ENCODE measurements at places on chromosomes 2 and 18.

DNA sequence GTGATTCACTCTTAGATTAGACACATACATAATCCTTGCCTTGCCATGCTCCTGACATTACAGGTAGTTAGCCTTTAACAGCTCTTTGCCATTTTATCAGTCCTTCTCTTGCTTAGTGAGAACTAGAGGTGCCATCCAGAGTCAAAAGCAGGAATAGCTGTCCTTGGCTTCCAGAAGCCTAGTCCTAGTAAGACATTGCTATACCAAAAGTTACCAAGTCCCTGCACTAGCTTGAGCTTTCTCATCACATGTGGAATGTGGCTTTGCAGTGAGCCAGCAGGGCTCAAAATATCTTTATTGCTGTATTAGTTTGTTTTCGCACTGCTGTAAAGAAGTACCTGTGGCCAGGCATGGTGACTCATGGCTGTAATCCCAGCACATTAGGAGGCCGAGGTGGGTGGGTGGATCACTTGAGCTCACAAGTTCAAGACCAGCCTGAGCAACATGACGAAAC lies 104.7 kb upstream of the NOSTRIN start:
- no peak for DNase-seq

DNA sequence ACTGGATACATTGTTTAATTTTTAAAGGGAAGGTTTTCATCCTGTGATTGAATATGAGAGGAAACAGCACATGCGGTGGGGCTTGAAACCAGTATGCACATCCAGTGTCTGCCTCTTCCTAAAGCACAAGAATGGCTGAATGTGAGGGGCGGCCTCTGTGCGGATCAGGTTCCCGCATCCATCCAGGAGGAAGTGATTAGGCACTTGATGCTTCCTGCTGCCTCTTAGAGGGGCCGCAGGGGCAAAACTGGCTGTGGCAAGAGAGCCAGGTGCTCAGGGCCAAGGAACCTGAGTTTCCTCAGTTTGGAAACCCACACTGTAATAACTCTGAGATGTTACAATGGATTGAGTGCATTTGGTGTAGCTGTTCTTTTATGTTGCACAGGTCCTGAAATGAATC lies 48.8 kb downstream of the THNSL2 start:
- no peak for DNase-seq

DNA sequence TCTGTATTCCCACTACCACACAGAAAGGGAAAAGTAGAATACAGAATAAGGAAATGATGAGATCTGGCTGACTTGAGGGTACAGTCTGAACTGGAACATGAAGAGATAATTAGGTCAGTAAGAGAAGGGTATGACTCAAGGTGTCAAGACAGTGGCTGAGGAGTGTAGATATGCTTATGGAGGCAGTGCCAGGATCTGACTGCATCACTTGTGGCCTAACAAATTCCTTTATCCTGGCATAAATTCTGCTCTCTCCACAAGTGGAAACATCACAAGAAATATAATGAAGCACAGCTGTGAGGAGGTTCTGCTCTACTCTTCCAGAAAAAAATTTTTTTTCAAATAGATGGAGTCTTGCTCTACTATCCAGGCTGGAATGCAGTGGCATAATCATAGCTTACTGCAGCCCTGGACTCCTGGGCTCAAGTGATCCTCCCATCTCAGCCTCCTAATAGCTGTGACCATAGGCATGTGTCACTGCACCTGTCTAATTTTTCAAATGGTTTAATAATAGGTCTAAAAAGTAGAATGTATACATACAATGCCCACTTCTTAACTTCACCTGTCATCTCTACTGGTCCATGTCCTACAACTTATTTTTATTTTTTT lies 85.3 kb downstream of the C2orf74 start:
- DNase-seq = no peak

DNA sequence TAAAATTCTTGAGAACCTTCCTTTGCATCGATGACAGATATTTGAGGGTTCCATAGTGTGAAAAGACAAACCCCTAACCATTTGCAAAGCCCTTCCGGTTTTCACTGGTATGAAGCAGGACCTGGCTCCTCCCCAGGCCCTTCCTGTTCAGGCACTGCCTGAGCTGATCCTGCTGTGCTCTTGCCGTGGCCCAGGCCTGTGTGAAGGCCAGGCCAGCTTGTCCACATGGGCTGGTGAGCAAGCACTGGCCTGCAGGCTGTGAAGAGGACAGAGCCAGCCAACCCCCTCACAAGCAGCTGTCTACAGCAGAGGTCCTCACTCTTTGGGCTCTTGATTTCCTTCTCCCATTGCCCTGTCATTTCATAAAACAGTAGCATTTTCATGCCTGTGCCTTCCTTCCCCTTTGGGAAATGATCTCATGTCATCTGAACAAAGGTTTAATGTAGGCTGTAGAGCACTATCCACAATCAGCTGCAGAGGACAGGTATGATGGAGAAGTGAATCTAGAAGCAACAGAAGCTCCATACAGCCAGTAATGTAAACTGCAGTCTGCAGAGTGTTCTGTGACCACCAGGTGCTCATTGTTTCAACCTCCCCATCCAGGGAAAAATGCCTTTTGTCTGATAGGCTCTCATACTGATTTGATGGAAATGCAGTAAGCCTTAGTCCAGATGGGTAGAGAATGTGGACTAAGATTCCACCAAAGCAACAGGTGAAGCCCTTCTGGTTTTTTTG lies 19.8 kb downstream of the MPHOSPH10 start:
- no peak for DNase-seq

GRCh38 chr18:2963048-2963447 lies 49.9 kb downstream of the LPIN2 start:
- no peak for DNase-seq

DNA sequence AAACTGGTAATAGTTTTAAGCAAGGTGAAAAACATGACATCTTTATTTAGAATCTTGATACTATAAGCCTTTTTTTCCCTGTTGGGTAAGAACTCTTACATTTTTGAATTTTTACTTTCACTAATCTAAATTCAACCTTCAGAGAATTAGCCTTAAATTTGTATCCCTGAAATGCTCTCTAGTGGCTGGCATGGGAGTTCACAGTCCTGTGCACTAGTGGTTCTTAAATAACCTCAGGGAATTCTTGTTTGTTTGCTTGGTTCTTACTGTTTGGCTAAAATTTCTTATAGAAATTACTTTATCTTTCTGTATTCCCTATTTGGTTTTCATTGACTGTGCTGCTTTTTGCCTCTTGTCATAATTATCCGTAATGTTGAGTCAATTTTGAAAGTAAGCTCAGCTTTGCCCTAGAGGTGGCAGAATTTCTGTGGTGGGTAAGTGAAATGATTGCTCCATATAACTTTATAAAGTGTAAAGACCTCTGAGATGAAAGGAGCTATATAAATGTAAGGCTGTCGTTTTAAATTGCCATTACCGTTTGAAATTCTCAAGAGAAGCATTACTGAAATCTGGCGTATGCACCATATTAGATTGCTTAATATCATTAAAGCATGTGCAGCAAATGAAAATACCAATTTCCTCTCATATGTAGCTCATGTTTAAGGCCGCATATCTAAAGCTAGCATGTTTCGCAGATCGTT lies 391.3 kb upstream of the FIGN start:
- DNase-seq = no peak

DNA sequence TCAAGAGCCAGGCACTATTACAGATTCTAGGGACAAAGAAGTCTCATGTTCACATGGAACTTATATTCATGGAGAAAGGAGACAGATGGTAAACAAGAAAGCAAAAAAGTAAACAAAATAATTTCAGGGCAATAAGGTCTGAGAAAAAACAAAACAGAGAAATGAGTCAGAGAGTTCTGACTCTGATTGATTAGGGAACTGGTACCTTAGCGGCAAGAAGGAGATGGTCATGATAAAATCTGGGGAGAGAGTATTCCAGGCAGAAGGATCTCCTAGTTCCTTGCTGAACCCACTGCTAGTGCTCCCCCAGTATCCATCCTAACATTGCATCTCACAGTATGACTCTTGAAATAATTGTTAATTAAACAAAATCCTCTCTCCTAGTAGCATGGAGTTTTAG lies 161.8 kb upstream of the KLF7 start:
- DNase-seq = no peak

- no peak for DNase-seq
Observed at GRCh38 chr2:74021407-74021755, 36.7 kb downstream of the TET3 start.

- DNase-seq = no peak
Observed at GRCh38 chr2:112839407-112840067, 3.0 kb upstream of the IL1B start.

DNA sequence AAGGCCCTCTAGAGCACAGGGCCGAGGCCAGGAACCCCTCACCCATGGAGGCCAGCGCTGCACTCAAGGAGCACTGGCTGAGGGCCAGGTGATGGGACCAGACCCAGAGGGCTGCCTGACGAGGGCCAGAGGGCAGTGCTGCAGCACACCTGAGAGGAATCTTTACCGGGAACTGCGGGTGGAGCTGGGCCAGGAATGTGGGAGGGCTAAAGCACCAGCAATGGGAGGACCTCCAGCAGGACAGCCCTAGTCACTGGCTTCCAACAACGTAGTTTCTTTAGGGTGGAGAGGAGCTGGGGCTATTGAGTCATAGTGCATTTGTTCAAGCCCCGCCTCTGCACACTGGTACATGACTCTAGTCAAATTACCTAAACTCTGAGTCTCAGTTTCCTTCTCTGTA lies 143.4 kb downstream of the TMEM17 start:
- DNase-seq = no peak

DNA sequence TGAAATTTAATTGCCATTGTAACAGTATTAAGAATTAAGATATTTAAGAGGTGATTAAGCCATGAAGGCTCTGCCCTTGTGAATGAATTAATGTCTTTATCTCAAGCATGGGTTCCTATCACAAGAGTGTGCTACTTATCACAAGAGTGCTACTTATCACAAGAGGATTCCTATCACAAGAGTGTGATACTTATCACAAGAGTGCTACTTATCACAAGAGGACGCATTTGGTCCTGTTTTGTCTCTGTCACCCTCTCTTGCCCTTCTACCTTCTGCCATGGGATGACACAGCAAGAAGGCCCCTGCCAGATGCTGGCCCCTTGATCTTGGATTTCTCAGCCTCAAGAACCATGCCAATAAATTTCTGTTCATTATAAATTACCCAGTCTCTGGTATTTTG lies 13.2 kb upstream of the COL5A2 start:
- no peak for DNase-seq

DNA sequence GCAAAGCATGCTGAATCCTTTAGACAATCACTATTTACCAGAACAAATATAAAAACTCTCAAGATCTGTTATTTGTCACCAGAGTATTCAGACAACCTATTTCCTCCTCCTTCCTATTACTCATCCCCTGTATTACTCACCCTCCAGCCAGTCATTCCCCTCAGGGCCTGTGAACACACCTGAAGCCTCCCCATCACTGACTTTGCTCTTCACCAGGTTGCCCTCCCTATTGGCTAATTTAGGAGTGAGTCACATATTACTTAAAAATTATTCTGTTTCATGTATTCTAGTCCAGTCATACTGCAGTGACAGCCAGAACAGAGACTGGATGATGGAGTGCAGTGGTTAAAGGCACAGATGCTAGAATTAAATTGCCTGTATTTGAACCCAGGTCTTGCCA lies 3.7 kb upstream of the ATG16L1 start:
- DNase-seq = no peak

DNA sequence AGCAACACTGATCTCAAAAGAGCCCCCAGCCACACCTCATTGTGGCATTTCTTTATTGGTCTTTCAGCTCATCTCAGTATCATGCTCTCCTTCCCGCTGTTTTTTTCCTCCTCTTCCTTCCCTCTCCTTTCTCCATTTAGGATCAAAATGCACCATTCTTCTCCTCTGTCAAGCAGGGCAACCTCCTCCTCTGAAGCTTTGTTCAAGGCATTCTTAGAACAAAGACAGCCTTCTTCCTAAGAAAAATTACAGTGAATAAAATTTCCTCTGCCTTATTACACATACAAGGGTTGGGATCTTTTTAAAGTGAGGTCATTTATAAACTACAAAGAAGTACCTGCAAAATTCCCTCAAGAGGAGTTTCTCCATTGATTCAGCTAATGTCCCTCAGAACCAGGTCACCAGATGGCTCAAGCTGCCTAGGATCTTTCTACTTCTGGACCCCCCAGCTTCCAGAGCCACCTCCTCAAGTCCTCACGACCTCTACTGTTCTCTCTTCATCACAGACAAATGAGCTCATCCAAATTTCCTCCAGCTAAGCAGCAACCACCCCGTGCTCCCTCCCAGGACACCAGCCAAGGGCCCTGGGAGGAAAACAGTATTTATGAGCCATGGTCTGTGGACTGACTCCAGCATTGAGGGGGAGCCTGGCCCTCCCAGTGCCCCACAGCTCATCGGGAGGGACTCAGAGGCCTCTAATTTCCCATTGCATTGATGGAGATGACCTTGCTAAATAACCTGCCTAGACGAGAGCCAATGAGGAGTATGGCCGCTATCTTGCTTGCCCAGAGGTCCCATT lies 18.0 kb downstream of the SFXN5 start:
- no peak for DNase-seq

DNA sequence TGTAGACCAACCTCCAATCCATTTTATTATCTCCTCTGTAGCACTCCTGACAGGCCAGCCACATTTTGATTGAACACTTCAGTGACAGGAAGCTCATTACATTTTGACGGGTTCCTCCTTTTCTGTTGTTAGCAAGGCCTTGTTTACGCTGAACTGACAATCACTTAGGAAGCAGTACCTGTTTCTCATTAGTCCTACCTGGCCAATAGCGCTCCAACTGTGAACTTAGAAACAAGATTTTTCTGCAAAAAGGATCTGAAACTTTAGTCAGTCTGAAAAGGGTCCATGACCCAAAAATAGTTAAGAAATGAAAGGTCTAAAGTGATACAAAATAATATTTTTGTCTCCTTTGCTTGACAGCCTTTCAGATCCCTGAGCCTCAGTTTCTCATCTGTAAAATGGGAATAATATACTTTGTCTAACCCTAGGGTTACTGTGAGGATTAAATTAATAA lies 119.6 kb upstream of the MSTN start:
- no peak for DNase-seq

GRCh38 chr18:44601447-44601846 lies 79.2 kb upstream of the SETBP1 start:
- no peak for DNase-seq

DNA sequence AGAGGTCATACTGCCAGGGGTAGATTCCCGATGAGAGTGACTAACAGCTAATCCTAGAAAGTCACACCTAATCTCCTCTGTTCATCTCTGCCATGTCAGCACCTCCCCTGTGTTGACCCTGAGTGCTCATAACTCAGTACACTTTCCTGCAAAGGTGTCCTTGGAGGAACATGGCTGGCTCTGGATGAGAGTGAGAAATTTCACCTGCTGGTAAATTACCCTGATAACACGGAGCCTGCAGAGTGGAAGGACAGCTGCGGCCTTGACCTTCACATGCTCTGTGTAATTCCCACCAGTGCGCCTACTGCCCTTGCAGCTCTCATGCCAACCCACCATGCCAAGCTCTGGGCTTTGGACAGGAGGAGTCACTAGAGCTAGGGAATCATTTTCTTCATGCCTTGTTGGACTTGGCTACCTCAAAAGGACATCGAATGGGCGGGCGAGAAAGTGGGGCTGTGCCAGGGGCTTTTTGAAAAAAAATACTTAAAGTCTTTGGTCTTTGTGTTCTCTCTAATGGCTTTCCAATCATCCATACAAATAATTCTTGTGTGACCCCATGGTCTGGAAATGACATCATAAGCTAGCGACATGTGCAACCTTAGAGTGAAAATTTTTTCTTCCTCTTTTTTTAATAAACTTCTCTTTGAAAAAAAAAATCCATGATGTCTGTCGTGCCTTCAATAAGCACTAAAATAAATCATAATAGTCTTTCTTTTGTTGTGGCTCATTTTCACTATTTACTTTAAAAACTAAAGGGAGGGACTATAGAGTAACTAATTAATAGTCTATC lies 319.9 kb downstream of the MYCN start:
- no peak for DNase-seq

- no peak for DNase-seq
Observed at GRCh38 chr18:4017480-4017879, 437.6 kb downstream of the DLGAP1 start.
